ENCODE measurements at places on chromosomes 2 and 18.

DNA sequence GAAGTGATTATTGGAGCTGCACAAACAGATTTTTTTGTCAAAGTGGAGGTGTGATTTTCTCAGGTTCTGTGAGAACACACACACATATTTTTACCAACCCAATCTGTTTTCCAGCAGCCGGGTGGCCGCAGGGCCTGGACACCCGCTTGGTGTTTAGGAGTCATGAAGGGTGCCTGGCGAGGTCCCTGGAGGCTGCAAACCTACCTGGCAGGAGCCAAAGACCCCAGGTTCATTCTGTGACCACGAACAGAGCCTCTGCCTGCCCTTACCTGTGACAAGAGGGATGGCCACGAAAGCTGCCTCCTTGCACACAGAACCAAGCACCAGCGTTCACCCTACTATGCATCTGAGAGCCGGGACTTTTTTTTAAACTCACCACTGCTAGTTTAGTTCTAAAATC, 64.3 kb upstream of the ID2 start:
- DNase-seq = no peak

DNA sequence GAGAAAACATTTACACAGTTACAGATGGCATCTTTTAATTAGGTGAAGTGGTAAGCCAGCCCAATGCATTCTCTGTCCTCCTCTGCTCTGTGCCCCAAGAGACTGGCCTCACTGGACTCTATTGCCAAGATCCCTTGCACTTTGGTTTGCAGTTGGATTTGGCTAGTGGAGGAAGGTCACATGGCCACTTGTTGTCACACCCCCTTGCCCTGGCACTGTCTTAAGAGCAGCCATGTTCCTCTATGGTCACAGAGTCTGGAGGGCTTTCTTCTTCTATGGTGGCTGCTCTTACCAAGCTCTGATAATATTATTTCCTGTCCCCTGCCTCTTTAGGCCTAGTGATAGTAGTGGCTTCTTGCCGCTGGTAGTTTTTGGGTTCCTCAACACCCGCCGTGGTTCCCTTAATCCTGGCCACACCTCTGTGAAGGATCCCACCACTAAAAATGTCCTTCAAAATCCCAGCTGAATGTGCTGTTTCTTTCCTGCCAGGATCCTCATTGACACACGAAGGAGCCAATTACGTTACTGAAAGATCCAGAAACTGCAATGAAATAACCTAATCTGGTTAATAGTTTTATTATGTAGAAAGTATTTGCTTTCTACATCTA, 111.1 kb downstream of the CDC42EP3 start:
- no peak for DNase-seq

- DNase-seq = peak; percentile 2
These were observed 117.2 kb downstream of the CTNNA2 start for GRCh38 chr2:79630060-79630459.

DNA sequence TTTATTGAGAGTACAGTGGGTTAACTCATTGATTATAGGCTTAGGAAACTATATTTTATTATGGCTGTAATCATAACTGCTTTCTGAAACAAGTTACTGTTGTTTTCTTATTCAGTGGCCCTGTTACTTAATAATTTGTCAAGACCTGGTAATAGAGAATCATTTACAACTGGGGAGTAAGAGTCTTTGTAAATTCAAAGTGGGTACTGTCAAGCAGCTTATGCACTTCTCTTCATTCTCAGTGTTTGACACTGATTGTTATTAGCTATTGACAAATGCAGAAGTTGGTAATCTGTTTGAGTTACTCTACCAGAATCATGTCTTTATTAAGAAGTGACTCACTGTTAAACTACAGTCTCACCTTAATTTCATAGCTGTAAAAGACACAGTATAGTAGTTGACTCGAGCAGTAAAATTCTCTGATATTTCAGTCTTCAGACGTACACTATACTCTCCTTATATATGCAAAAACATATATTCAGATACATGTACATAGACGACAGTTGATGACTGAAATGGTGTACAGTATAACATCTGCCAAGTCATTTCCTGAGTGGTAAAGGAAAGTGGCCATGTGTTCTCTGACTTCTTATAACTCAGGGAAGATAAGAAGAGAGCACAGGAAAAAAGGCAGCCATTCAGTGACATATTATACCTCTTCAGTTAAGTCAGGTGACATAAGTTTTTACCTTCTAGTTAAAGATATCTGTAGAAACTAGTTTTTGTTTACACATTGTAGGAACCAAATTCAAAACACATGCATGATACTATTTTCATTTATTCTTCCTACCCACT, 36.0 kb upstream of the TTC27 start:
- peak; percentile 58 for DNase-seq

GRCh38 chr2:118856330-118856977, 9.0 kb upstream of the EN1 start:
- DNase-seq = no peak

- no peak for DNase-seq
These were observed 685.5 kb downstream of the CPS1 start for GRCh38 chr2:211241891-211242290.

DNA sequence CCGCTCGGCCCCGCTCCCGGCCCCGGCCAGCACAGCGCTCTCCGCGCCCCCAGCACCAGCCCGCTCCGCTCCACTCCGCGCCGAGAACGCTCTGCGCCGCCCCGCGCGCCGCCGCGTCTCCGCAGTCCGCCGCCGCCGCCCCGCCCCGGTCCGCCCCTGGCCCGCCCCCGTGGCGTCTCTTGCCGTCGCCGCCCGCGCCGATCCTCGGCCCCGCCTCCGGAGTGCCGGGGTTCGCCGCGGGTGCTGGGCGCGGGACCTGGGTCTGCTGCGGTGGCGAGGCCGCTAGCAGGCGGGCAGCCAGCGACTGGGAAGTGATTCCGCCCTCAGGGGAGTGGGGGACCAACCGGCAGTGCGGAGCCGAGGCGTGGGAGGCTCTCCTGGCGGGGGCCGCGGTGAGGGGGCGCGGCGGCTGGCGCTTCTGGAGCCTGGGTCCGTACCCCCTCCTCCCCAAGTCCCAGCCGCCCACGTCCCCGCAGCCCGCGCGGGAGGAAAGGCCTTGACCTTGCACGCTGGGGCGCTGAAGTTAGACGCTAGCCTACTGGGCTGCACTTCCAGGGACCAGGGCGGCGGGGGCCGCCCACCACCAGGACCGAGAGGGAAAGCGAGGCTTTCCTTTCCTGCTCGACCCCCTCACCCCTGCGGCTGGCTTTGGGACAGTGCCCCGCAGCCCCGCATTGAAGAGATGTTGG, at the start of gene HS6ST1:
Gene HS6ST1 (minus strand): TSS at position 93 of the 689 bp plus-strand sequence. CDS start 305 bp downstream, outside the sequence.
- DNase-seq = peak; percentile 47

DNA sequence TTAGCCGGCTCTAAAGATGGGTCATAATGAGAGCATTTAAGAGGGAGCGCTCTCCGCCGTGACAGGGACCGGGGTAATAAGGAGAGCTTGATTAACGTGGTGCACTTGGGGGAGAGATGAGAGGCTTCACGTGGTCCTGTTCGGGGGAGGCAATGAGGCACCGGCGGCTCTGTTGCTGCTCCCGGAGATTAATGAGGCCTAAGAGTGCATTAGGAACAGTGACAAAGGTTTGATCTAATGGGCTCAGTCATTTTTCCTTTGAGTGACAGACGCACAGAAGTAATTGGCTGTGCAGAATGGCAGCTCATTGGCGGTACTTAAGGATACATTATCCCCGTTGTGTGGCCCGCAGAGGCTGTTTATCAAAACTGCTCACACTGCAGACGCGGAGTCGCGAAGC, 250.7 kb downstream of the GBX2 start:
- DNase-seq = no peak

DNA sequence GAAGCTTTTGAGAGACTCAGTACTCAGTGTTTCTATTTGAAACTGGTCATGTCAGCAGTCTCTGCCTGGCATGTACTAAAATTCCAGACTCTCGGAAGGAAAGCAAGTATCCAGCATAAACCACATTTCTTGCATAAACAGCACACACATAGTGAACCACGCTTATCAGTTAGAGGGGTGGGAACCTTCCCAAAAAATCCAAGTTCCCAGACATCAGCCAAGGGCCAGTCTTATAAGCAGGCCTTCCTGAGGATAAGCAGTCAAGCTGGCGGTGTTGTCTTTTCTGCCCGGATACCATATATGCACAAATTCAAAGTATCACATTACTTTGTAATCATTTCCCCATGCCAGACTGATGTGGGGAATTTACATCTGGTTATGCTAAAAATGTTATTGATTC, 73.6 kb downstream of the ST6GAL2 start:
- DNase-seq = no peak

- peak; percentile 37 for DNase-seq
These were observed 22.2 kb upstream of the IL1RN start for GRCh38 chr2:113105047-113105785.

- DNase-seq = no peak
These were observed 231.6 kb downstream of the BCL11A start for GRCh38 chr2:60321816-60322215.

- no peak for DNase-seq
These were observed 37.1 kb downstream of the EXOC6B start for GRCh38 chr2:72788756-72789155.

- no peak for DNase-seq
These were observed 533 bp downstream of the HPCAL1 start for GRCh38 chr2:10303181-10303693.

GRCh38 chr2:223460774-223461211, 141.4 kb downstream of the SCG2 start:
- peak; percentile 87 for DNase-seq

DNA sequence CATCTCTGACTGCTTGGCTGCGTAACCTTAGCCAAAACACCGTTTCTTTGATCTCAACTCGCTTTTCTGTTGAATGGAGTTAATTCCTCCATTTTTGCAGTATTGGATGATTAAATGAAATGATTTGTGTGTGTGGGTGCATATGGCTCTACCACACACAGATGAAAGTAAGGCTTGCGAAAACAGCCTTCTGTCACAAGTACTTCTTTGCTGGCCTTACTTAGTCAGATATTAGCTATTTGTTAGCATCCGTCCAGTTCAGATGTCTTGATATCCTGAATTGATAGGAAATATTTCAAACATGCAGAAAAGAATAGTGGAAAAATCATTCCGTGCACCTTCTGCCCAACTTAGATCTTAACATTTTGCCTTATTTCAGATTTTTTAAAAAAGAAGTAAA, 21.8 kb downstream of the NCOA1 start:
- DNase-seq = no peak

DNA sequence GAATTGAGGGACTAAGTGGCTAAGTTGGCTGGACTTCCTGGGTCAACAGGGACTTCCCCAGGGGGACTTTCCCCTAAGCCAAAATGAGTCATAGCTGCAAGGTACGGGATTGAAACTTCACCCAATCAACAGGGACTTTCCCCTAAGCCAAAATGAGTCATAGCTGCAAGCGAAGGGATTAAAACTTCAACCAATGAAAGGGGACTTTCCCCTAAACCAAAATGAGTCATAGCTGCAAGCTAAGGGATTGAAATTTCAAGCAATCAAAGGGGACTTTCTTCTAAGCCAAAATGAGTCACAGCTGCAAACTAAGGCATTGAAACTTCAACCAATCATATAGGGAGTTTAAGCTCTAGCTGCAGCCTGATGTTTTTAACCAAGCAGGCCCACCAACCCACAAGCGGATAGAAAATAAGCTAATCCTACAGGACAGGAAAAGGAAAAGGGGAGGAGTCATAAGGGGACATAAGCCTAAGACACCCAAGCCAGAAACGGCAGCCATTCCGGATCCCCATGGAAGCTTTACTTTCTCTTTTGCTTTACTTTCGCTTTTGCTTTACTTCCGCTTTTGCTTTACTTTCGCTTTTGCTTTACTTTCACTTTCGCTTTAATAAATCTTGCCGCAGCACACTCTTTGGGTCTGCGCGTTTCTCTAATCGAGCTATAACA, 1375.4 kb upstream of the CELF4 start:
- DNase-seq = peak; percentile 100

GRCh38 chr2:240205348-240205747, 64.9 kb upstream of the OTOS start:
- DNase-seq = no peak

- no peak for DNase-seq
These were observed 7.7 kb downstream of the ZSCAN30 start for GRCh38 chr18:35282353-35282752.

All from MV-4-11 (cell line).